Thoracic aorta endothelial cell (primary cell): ENCODE measurements at places on chromosomes 6 and 20. TPM values are rescaled to one million over a fixed set of nuclear protein-coding genes. Genes with fewer than 3 reads are reported as not detected.

The CBLN4 gene
- total RNA-seq, result not detected in 2 replicates

The DEFB129 gene
- total RNA-seq, result not detected in 2 replicates

The PI16 gene
- total RNA-seq, result not detected in 2 replicates

The BFSP1 gene
- total RNA-seq, result 2.3 and 3.3 TPM in 2 replicates

The HLA-DQA1 gene
- not detected in 2 replicates for total RNA-seq
